ENCODE measurements at places on chromosomes 7 and 10.

- DNase-seq: no peak
Measured at GRCh38 chr10:84907461-84908009, 579.1 kb downstream of the CCSER2 start.

DNA sequence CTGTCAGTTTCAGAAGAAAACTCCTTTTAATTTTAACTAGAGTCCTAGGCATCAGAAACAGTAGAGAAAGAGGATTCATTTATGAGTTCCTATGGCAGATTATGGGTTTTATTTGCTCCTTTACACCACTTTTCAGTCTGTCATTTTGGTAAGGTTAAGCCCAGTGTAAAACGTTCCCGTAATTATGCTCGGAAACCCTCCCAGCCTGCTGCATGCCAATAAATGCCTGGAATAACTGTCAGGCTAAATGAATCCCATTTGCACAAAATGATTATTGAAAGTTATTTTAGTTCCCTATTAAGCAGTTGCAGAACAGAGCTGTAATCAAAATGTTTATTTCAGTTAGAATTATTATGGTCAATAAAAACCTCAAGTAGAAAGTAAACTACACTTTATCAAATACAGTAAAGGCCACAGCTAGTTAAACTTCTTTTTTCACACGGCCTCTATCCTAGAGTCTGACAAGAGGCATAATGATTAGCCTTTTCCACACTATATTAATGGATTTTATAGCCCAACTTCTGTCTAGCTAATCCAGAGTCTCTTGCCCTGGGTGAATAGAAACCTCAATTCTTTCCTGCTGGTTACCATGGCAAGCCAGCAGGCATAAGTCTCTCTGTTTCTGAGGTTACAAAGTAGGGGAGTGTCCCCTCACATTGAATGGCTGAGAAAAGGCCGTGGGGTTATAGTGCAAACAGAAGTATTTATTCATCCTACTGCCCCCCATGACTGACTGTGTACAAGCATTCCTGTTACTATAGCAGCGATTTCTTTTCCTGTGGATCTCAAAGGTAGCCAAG, 80.8 kb upstream of the NPVF start:
- no peak for DNase-seq

DNA sequence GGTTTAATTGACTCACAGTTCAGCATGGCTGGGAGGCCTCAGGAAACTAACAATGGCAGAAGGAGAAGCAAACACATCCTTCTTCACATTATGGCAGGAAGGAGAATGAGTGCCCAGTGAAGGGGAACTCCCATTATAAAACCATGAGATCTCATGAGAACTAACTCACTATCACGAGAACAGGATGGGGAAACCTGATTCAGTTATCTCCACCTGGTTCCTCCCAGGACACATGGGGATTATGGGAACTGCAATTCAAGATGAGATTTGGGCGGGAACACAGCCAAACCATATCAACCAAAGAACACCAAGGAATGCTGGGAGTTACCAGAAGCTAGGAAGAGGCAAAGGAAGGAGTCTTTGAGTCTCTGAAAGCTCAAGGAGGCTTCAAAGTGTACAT, 94.3 kb downstream of the IPMK start:
- DNase-seq: no peak

- DNase-seq: no peak
Measured at GRCh38 chr10:87685832-87686574, 26.3 kb downstream of the PAPSS2 start.

DNA sequence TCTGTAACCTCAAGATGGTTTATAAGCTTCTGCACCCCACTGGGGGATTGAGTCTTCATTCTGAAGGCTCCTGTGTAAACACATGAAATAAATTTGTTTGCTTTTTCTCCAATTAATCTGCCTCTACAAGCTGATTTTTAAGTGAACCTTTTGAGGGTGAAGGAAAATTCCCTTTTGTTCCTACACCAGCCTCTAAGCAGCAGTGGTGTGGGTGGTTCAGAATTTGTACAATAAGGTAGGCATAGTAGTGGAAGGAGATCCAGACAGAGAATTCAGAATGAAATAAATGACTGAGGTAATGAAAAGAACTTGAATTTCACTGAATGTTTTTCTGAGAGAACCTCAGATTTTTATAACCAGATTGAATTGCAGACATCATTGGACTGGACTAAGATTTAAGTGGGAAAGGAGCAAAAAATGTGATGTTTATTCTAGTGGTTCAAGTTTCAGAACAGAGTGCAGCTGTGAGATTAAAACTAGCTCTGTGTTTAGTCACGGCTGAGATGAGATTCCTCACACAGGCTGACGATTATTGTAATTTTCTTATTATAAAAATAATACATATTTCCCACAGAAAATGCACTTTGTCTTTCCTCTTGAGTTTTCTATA, 1162.2 kb downstream of the TYW1 start:
- no peak for DNase-seq

Measured in RPMI8226 (cell line).